ENCODE measurements at places on chromosomes 1 and 21.

GRCh38 chr1:80457409-80457808 lies 1343.3 kb upstream of the ADGRL2 start:
- DNase-seq, result no peak

DNA sequence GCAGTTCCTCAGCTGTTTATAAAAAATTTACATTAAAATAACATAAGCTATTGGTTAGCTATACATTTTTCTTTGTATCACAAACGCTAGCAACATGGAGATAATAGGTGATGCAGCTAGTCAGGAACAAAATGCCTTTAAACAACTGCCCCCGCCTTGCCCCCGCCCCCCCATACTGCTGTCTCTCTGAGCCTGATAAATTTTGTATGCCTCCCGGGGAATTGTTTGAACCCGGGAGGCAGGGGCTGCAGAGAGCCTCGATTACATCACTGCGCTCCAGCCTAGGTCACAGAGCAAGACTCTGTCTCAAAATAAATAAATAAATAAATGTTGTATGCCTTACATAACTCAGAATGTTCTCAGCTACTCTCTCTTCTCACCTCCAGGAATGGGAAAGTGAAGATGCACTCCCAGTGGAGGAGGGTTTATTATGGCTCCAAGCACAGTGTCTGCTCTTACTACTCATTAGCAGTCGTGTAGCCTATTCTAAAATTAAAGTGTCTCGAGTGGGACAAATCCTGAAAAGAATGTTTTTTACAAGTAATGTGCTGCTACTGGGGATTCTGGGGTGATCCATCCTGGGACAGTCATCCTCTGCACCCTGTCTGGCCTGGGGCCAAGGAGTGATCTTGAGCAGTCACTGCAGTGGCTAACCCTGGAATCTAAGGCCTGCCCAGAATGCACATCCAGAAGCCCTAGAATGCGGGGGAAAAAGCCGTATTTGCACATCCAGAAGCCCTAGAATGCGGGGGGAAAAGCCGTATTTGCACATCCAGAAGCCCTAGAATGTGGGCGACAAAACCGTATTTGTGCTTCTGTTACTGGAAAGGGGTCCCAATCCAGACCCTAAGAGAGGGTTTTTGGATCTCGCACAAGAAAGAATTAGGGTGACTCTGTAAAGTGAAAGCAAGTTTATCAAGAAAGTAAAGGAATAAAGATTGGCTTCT lies 39.4 kb upstream of the ZNF496 start:
- no peak for DNase-seq

- DNase-seq, result no peak
These were observed 157.2 kb downstream of the S1PR1 start for GRCh38 chr1:101394041-101394440.

- no peak for DNase-seq
These were observed 6.3 kb upstream of the RBBP5 start for GRCh38 chr1:205128050-205128449.

GRCh38 chr21:27333096-27333495 lies 366.2 kb upstream of the ADAMTS5 start:
- no peak for DNase-seq

- no peak for DNase-seq
These were observed 38.9 kb downstream of the ZC3H11B start for GRCh38 chr1:219573960-219574359.

- no peak for DNase-seq
These were observed 99.1 kb downstream of the PTGER3 start for GRCh38 chr1:70948396-70949017.

GRCh38 chr1:70847013-70847412 lies 200.6 kb downstream of the PTGER3 start:
- no peak for DNase-seq

DNA sequence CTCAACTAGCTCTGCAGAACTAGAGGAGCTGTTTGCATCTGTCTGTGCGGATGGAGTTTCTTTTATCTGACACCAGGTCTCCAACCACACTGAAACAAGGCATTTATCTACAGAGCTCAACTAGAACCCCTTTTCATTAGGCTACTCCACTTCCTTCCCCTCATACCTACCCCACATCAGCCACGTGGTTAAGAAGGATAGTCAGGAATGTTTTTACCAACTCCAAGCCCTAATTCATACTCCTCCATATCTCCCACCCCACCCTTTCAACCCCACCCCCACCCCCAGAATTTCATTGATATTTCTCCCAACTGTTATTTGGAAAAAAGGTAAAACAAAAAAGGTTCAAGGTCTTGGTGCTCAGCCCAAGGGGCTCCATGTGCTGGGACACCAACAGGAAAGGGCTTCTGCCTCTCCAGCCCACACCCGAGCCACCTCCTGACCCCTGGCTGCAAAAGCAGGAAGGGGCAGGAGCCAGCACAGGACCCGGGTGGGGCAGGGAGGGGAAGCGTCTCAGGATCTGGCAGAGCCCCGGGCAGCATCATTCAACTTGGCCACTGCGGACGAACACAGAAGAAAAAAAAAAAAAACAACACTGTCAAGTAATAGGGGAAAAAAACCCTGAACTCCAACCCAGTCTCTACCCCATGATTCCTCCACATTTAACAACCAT lies 7.0 kb downstream of the ENSA start:
- no peak for DNase-seq

GRCh38 chr1:235632506-235633401 lies 16.8 kb downstream of the GNG4 start:
- DNase-seq, result no peak

DNA sequence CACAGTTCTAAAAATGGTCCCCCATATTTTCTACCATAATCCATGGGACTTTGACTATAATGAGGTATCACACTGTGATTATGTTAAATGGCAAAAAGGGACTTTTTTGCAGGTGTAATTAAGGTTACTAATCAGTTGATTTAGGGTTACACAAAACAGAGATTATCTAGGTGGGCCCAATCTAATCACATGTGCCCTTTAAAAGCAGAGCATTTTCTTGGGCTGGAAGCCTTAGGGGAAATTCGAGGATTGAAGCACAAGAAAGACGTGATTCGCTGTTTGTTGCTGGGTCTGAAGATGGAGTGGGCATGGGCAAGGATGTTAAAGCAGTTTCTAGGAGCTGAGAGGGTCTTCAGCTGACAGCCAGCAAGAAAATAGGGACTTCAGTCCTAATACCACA lies 13.4 kb downstream of the RAVER2 start:
- DNase-seq, result no peak

DNA sequence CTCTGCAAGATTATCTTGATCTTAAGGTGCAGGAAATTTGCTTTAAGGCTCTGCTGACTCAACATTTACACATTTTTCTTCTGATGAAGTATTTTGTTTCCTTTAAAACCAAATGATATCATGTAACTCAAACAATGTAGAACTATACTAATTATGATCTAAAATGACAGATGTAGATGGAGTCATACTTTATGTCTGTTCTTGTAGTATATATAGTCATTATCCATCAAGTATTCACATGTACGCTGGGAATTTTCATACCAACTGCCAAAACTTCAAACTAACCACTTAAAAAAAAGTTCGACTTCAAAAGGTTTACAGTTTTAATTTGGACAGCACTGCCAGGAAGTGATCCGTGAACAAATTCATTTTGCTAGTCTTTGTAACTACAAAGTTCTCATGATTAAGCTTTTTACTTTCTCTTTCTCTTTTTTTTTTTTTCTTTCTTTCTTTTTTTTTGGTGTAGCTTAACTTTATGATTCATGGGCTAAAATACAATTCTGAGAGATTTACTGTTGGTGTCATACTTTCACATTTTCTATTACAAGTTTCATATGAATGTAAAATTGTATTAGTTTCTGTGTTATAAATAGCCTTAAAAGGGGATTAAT lies 509.0 kb upstream of the CXADR start:
- DNase-seq, result no peak

DNA sequence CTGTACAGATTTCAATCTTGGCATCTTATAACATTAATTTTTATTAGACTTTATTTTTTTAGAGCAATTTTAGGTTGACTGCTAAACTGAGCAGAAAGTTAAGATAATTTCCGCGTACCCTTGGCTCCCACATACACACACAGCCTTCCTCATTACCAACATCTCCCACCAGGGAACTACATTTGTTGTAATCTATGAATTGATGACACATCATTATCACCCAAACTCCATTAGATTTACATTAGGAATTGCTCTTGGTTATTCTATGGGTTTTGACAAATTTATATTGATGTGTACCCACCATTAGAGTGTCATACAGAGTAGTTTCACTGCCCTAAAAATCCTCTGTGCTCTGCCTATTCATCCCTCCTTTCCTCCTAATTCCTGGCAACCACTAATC lies 56.4 kb upstream of the GRIK3 start:
- DNase-seq, result no peak

DNA sequence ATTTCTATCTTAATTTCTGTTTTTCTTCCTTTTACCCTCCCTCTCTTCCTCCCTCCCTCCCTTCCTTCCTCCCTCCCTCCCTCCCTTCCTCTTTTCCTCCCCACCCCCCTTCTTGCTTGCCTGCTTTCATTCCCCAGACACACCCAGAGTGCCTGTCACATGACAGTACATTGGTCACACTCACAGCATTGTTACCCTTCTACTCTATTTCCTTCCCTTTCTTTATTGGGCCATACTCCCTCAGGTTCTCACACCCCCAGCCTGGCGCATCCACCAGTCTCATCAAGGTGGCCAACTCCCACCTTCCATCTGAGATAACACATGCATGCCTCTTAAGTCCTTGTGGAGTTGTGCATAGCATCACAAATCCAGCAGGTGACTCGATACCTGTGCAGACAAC lies 10.9 kb downstream of the TMPRSS3 start:
- DNase-seq, result no peak

GRCh38 chr1:63983391-63984256 lies 209.8 kb downstream of the ROR1 start:
- no peak for DNase-seq

GRCh38 chr1:31507221-31507620 lies 69.1 kb upstream of the TINAGL1 start:
- DNase-seq, result no peak

- DNase-seq, result no peak
These were observed 18.6 kb upstream of the PTPRF start for GRCh38 chr1:43512133-43512532.

DNA sequence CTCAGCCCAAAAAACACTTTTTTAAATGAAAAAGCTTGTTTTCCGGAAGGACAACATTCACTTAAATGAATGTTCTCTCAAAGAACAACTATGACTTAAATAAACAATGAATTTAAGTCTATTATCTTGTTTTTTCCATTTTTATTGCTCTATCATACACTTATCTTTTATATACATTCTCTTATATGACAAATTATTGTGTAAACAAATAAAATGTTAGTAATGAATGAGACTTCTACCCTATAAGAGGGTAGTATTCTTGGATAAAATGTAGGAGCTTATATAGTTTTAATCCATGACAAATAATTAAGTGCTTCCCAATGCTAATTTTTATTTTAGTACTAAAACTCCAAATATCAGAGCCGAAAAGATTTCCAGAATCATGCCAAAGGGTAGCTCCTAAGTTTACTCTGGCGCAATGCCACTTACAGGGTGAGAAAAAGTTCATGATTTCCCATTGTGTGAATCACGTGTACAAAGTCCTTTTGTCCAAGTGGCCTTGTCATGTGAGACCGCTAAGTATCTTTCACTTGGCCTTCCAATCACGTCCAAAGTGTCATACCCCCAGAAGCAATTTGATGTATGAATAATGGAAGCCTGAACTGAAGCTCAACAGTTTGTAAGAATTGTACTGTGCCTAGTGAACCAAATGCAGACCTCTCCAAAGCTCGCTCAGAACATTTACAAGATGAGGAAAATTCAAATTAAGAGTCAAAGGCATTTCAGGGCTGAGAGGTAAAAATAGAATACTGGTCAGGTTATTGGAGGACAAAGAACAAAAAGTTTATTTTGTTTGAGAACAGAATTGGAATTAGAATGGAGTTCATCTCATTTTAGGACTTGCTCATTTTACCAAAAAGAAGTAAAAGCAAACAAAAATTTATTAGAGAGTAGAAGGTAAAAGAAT lies 56.6 kb upstream of the C1orf21 start:
- no peak for DNase-seq

DNA sequence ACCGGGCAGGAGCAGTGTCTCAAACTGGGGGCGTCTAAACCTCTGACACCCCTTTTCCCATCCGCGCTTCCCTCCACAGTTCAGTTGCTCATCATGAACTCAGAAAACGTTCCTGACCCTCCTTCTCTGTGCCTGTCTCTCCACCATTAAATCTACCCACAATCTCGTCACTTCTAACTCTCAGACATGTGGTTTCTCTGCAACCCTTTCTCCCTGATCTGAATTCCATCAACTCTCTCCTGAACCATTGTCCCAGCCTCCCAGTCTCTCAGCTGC lies 3.8 kb downstream of the TTC34 start:
- DNase-seq, result no peak

DNA sequence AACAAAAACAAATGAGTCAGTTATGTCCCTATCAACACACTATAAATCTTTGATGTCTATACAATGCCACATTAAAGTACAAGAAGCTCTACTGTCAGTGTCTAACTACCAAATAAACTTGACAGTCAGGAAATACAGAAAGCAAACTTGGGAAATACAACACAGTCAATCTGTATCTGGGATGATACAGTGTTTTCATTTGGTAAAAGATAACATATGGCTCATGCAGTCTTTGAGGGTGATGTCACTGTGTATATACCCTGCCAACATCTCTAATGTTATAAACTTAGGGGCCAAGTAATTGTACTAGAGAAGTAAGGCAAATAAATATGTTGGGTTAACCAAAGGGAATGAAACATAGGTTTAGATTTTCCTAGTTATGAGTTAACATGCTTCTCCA lies 552.5 kb upstream of the ADAMTS5 start:
- no peak for DNase-seq

- DNase-seq, result no peak
These were observed 100.5 kb downstream of the TEX35 start for GRCh38 chr1:178613271-178613945.

GRCh38 chr1:150387200-150387599 lies 23.3 kb downstream of the RPRD2 start:
- no peak for DNase-seq

- DNase-seq, result no peak
These were observed 758.1 kb upstream of the TPTE start for GRCh38 chr21:9763306-9763705.

All from activated CD8-positive, alpha-beta memory T cell treated with anti-CD3 and anti-CD28 coated beads, Interleukin-2, amount 50 U/mL, for 4 hours (primary cell).